Posterior cingulate gyrus (tissue), 11 donors: ENCODE measurements at places on chromosomes 3 and 15.

DNA sequence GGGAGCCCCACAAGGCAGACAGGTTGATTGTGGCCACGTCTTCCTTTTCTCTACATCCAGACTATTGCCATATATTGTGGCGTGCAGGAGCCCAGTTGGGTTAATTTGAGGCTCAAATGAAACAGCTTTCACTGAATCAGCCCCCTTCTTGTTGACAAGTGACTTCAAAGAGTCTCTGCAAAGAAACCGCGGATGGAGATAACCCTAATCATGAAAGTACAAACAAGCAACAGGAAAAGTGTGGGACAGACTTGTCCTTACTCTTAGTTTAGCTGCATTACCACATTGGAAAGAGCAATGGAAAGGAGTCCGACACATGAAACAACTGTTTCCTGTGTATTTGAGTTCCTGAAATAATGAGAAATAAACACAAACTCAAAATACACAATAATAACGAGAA lies 3.3 kb downstream of the TMEM40 start:
- DNase-seq: no peak

DNA sequence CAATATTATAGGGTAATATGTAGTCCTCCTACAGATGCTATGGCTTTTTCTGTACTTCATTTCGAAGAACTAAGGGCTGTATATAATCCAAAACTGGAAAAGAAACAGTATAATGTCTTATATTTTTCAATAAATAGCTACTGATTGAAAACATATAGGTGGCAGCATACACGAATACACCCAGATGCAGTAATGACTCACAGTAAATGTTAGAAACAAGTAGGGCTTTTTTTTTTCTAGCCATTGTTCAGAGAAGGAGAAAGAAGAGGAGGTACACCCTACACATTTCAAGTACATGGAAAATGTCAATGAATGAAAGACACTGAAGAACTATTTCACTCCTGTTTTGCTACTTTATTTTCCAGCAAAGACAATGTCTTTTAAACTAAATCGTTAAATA lies 9.4 kb downstream of the DAZL start:
- no peak for DNase-seq

GRCh38 chr3:104604326-104605010 lies 762.2 kb upstream of the ALCAM start:
- no peak for DNase-seq

- DNase-seq: no peak
Measured at GRCh38 chr3:99545941-99546580, 92.3 kb upstream of the COL8A1 start.

GRCh38 chr3:189455009-189455408 lies 176.2 kb upstream of the TP63 start:
- DNase-seq: no peak

DNA sequence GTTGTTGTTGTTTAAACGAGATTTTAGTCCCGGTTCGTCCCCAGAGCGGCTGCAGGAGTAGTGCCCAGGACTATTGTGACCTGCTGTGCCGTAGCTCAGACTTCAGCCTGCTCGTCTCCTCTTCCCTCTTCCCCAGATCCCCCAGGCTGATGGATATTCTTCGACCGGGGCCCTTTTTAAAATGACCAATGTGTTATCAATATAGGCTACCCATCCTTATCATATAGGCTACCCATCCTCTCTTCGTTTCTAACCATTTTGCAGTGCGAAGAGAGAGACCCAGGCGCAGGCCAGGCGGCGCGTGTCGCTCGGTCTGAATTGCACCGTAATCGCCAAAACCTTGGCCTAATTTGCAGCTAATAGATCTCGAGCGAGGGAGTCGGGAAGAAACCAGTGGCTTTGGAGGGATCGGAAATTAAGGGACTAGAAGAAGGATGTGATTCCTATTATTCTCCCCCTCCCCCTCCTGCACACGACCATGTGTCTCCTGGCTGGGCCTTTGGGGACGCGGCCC lies 23.0 kb downstream of the NR2F2 start:
- DNase-seq: no peak

DNA sequence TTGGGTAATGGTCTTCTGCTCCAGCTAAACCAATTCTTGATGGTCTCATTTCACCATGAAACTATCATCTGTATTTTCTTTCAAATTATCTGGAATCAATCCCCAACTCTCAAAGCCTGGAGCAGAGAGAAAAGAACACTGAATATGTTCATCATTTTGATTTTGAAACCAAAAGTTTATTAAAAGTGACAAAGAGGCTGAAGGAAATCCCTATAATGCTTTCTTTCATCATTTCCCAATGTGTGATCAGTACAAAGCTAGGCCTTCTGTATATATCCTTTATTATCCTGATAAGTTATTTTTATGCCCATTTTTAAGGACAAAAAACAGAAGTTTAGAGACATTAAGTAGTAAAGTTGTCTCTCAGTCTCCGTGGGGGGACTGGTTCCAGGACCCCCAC lies 50.1 kb upstream of the MBNL1 start:
- no peak for DNase-seq

DNA sequence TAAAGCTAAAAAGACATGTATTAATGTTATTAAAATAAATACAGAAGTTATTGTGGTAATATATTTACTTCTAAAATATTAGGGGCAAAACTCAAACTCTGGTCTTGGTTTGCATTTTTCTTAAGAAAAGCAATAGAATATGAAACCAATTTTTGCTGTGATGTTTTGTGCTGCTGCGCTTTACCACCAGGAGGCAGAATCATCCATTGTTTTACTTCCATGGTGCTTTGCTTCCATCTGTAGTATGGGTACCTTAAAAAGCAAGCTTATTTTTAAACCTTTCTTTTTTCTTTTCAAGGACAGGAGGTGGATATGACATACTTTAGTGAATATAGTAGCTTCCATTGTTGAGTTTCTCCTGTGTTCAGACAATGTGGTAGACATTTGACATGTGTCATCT lies 46.6 kb upstream of the MRPL3 start:
- DNase-seq: no peak

GRCh38 chr3:12822725-12823373 lies 18.5 kb downstream of the RPL32 start:
- no peak for DNase-seq

DNA sequence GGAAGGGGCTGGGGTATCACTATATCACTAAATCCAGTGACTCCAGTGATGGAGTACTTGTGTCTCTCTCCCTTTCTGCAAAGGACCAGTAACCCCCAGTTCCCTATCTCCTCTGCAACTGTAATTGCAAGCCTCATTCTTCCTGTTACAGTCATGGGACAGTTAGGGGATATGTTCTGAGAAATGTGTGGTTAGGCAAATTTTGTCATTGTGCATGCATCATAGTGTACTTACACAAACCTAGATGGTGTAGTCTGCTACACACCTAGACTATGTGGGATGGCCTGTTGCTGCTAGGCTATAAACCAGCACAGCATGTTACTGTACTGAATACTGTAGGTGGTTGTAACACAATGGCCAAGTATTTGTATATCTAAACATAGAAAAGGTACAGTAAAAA lies 2.2 kb downstream of the VPS8 start:
- no peak for DNase-seq

DNA sequence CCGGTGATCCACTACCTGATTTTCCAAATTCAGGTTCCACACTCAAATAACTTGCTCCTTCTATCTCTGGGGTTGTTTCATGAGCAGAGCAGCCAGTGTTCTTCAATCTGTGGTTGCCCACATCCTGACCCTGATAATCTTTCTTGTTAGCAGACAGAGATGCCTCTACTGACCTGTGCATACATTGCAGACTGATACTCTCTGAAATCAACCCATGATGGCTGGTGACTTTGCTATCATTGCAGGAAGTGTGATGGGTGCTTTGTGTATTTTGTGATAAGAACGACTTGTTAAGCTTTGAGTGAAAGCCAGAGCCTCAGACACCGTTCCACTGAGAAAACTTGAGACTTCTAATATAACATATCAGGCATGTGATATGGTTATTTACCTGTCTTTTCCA lies 39.9 kb downstream of the GATM start:
- no peak for DNase-seq

GRCh38 chr3:180382638-180383180 lies 219.3 kb upstream of the TTC14 start:
- no peak for DNase-seq

- DNase-seq: no peak
Measured at GRCh38 chr15:74170875-74171578, 2.5 kb upstream of the ISLR start.

- no peak for DNase-seq
Measured at GRCh38 chr3:104555728-104556127, 811.0 kb upstream of the ALCAM start.

DNA sequence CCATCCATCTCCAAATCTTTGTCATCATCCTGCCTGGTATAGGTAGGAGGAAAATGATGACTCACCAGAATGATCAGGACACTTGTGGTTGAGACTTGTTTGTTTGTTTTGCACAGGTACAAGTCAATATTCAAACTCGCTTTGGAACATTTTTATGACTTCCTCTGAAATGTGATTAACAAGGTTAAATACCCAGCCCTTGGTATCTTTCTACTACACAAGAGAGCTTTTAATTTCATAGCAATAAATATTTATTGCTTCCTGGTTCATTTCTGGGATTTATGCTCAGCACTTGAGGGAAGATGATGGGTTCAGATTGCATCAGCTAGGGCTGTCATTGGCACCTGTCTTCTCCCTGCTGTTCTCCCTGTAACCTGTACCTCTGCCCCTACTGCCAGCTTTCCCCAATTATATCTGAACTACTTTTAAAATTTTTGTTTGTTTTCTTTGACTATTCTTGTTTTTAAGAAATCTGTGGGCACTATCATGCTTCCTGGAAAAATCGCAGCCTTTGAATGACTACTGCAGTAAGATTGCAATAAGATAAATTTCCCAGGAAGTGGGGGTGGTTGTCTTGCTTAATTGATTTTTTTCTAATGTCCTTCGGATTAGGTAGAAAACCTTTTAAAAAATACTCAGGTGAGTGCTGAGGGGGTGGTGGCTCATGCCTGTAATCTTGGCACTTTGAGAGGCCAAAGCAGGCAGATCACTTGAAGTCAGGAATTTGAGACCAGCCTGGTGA lies 24.3 kb upstream of the GCNT3 start:
- no peak for DNase-seq

DNA sequence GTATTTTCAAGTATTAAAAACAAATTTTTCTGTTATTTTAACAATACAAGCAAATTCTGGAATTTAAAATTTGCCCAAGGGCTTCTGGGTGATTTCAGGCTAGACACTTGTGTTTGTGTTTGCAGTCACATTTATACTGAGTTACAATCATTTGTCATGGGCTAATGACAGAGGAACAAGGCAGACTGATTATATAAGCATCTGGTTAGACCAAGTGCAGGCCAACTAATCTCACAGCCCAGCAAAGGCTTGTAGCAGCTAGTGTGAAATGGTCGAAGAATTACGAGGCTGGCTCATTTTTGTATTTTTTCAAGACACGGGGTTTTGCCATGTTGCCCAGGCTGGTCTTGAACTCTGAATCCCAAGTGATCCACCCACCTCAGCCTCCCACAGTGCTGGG lies 52.1 kb downstream of the CMTM8 start:
- no peak for DNase-seq

- no peak for DNase-seq
Measured at GRCh38 chr3:119580067-119580760, 922 bp downstream of the ADPRH start.

DNA sequence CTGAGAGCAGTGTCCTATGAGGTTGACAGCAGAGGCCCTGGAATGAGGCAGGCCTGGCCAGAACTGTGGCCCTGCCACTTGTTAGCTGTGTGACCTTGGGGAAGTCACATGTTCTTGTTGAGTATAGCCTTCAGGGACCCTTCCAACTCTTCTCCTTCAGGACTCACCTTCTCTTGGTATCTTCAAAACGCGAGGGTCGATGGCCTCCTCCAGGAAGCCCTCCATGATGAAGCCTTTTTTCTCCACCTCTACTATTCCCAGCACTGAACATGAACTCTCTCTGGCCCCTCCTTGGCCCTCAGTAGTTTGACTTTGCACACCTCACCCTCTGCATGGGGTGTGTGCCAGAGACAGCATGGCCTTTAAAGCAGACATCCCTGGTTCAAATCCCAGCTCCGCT lies 195.1 kb upstream of the LINGO1 start:
- no peak for DNase-seq

DNA sequence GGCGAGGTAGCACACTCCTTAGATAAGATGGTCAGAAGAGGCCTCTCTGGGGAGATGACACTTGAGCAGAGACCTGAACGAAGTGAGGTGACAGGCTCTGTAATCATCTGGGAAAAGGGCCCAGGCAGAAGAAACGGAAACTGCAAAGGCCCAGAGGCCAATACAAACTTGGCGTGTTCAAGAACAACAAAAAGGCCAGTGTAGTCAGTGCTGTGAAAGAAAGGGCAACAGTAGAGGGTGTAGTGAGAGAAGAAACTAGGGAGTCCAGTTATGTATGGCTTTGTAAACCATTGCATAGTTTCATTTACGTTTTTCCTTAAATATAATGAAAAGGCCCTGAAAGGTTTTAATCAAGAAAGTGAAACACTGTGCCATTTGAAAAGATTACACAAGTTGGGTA lies 31.8 kb downstream of the PLD1 start:
- DNase-seq: no peak

DNA sequence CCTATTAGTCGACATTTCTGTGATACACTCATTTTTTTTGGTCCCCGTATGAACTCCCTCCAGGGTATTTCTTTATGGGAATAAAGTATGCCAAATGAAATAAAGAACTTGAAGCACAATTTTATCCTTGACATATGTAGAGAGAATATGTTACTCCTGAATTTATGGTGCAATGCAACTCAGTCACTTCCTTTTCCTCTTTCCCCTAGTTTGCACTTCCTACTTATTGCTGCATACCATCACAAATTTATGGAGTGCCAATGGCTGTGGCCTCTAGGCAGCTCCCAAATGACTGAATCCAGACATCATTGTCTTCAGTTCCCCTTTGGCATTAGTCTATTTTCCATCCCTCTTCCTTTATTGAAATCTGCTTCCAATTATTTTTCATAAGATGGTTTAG lies 403.5 kb downstream of the FHIT start:
- DNase-seq: no peak

DNA sequence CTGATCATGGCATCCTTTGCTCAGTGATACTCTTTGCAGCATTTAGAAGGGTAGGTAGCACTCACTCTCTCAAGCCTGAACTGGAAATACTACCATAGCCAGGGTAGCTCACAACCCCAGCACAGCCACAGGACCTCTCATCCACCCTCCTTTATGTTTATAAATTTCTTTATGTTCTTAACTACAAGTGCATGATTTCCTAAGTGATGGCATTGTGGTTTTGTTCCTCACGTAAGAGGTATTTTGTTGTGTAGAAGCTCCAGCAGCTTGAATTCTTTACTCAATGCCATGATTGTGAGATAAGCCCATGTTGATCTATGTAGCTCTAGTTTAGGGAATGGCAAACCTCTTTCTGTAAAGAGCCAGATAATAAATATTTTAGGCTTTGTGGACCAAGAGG lies 7.9 kb upstream of the RTP3 start:
- DNase-seq: no peak

DNA sequence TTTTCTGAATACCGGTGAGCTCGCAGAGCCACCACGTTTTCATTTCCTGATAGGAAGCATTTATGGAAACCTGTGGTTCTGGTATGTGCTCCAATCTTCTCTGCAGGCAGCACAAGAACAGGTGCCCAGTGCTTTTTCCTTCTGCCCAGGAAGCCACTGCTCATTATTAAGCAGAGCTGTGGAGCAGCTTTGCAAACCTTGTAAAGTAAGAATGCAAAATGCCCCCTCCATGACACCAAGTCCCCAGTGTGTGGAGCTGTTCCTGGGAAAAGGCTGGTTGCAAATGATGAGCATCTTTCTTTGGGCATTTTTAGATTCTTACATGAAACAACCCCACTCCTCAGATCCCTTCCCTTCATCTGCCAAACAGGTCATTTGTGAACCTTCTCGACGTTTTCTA lies 65.7 kb upstream of the MRPL3 start:
- DNase-seq: no peak
